ENCODE measurements at places on chromosomes 5 and 9. TPM values are rescaled to one million over a fixed set of nuclear protein-coding genes. Genes with fewer than 3 reads are reported as not detected.

The DMRT2 gene
- total RNA-seq, result not detected

The DDX4 gene
- total RNA-seq, result not detected

GRCh38 chr5:158639881-158640592 lies 459.7 kb downstream of the EBF1 start:
- DNase-seq, result no peak

- DNase-seq, result no peak
Observed at GRCh38 chr9:76690973-76691370, 73.3 kb upstream of the PCA3 start.

The C9orf153 gene
- total RNA-seq, result 0.15 TPM

All from left lobe of liver (tissue), 2 donors.